Stimulated activated CD8-positive, alpha-beta memory T cell treated with anti-CD3 and anti-CD28 coated beads, Interleukin-15, amount 100 ng/mL, for 24 hours (primary cell): ENCODE measurements at places on chromosomes 3 and 15.

GRCh38 chr3:186964616-186965015 is 34.3 kb downstream of the ST6GAL1 start:
- DNase-seq = no peak

GRCh38 chr3:7407107-7407506 is 546.2 kb downstream of the GRM7 start:
- DNase-seq = no peak

GRCh38 chr3:159861369-159861987 is 127.2 kb upstream of the IL12A start:
- DNase-seq = no peak

DNA sequence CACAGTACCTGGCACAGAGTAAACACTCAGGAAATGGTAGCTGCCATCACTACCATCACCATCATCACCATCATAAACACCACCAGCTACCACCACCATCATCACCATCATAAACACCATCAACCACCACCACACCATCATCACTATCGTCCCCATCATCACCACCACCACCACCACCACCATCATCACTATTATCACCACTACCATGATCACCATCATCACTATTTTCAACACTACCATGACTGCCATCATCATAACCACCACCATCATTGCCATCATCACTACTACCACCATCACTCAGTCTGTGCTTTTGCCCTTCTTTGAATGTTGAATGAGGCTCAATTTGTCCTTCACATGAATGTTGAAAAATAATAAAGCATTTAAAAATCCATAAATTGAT is 21.2 kb upstream of the IL16 start:
- DNase-seq = no peak

DNA sequence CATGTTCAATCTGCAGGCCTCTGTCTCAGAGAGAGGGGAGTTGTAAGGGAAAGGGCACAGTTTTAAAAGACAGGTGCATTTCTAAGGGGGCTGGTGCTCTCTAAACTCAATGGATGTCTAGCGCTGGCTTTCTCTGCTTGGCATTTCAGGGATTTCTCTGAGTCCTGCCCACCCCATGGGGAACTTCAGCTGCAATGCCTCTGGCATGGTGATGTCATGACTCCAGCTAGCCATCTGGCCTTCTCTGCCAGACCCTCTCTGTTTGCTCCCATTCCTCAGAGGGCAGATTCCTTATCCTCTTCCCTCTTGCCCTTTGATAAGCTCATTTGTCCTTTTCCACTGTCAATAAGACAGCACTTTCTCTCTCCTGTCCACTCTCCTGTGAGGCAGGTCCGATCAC is 40.8 kb downstream of the RPLP1 start:
- DNase-seq = no peak

GRCh38 chr3:183149915-183150750 is 12.4 kb downstream of the LAMP3 start:
- DNase-seq = no peak

GRCh38 chr15:81095690-81096365 is 38.2 kb upstream of the CFAP161 start:
- DNase-seq = no peak

DNA sequence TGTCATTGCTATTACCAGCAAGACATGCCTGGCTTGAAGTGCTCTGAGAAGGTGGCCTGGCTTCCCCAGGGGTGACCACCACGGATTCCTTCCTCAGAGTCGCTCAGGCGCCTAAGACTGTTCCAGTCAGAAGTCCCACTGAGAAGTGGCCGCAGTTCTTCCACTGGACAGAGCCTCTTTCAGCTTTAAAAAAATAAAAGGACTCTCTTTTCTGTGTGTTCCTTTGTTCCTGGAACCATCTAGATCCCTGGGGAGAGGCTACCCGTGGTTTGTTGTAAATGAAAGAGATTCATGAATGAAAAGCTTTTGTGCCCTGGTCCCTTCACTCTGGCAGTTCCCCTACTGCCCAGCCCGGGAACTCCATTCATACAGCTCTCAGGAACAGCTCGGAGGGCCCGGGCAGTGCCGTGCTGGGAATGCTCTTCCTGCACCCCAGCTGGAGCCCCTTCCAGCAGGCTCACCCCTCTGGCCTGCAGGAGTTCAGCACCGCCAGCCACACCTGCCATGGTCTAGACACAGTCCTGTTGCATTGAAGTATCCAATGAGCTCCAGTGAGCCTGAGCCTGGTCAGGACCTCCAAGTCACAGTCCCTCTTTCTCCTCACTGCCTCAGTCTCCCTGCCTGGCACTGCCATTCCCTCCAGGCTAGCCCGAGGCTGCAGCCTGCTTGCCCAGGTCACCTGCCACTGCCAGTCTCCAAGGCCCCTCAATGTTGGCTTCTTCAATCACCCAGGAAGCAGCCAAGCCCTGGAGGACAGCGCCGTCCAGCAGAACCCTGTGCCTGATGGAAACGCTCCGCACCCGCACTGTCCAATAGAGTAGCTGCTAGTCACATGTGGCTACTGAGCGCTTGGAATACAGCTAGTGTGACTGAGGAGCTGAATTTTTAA is 75.4 kb downstream of the XXYLT1 start:
- DNase-seq = no peak

GRCh38 chr3:125125821-125126245 is 70.0 kb upstream of the HEG1 start:
- DNase-seq = no peak

- no peak for DNase-seq
Measured at GRCh38 chr15:89095073-89095472, 6.8 kb downstream of the ABHD2 start.

DNA sequence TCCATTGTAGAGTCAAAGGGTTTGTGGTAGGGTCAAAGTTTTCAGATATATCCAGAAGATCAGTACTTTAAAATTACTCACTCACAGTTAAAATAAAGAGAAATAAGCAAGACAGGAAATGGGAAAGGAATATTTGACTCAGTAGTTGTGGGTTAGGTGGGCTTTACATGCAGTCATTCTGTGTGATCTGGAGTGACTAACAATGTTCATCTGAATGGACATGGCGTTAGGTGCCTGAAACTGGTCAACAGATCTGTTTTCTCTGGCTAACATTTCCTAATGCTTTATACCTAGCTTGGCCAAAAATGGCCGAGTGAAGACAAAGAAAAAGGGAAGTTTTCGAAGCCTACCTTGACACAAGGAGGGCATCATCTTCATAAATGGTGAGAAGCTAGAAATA is 133.4 kb upstream of the SATB1 start:
- no peak for DNase-seq

- DNase-seq = no peak
Measured at GRCh38 chr3:58345457-58345856, 12.8 kb downstream of the PXK start.

- DNase-seq = no peak
Measured at GRCh38 chr15:101194546-101195125, 57.2 kb downstream of the CHSY1 start.

- no peak for DNase-seq
Measured at GRCh38 chr3:131630097-131630496, 127.3 kb upstream of the MRPL3 start.

GRCh38 chr3:4829031-4829394 is 150.2 kb upstream of the BHLHE40 start:
- no peak for DNase-seq

- no peak for DNase-seq
Measured at GRCh38 chr3:58009749-58010535, 1.7 kb downstream of the FLNB start.

DNA sequence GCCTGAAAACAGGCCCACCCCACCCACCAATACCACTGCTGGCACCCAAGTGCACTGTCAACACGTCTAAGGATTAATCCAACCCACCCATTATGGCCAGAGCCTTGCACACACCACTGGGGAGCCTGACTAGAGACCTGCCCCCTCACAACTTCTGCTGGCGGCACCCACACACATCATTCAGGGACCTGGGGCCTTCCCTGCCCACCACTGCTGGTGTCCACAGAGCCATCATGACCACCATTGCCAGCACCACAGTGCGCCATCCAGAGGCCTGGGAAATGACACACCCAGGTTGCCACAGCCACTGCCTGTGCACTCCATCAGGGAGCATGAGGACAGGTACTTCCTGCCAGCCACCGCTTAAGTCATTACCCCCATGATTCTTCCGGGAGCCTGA is 67.0 kb upstream of the IMPG2 start:
- DNase-seq = no peak

DNA sequence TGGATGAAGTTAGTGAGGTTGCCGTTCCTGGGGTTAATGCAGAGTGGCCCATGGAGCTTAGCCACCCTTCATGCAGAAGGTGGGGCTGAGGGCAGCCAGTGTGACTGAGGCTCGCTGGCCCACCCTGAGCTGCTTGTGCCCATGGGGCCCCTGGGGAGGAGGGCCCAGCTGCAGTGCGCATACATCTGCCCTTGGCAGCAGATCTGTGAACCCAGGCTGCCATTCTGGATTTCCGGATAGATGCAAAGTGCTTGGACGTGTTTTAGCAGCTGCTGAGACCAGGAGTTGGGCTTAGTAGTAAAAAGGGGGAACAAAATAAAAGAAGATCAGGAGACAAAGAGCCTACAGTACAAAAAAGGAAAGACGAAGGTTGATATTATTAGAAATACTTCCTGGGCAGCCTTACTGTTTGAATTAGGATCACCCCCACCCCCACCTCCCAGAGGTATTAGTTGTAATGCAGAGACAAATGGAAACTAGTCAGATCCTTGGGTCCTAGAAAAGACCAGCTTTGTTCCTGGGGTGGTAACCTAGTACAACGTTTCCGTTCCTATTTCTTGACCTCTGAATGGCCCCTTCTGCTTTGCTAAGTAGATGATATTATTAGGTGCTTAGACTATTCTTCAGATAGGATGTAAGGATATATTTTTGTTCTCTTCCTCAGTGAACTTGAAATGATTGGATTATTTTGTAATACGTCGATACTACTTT is 70.2 kb downstream of the IGF1R start:
- DNase-seq = no peak

- no peak for DNase-seq
Measured at GRCh38 chr3:52561028-52561747, 24.8 kb downstream of the UQCC5 start.
